ENCODE measurements at places on chromosomes 3 and 15.

GRCh38 chr3:65411367-65411766, 627.4 kb downstream of the MAGI1 start:
- DNase-seq = no peak

- DNase-seq = no peak
These were observed 408.5 kb downstream of the ERC2 start for GRCh38 chr3:56059731-56060130.

DNA sequence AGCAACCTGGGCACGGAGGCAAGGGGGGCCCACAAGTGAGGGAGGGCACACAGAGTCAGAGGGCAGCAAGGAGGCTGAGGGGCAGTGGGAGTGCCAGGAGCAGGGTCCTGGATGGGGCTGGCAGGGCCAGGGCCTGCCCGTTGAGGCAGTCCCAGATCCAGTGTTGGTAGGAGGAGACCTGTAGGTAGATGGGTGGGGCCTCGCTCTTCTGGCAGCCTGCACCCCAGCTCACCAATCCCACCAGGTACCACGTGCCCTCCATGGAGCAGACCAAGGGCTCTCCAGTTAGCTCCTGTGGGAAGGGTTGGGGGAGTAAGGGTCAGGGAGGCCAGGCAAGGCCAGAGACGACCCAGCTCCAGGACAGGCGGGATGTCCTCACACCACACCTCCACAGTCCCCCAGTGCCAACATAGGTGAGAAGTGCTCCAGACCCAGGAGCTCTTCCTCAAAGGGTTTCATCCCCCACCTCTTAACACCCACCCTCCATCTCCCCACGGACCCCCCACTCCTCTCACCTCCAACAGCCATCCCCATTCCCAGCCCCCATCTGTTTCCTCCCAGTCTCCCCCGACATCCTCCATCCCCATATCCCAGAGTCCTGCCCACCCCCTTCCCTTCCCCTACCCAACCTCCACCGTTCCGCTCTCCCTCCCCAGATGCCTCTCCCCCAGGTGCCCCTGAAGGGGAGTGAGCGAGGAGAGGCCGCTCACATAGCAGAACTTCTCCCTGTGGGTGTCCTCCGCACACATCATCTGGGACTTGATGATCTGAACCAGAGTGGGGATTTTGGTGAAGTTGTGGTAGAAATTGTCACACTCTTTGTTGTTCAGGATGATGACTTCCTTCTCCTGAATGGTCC, 5.2 kb downstream of the PRSS50 start:
- no peak for DNase-seq

- DNase-seq = no peak
These were observed 133.0 kb upstream of the NECTIN3 start for GRCh38 chr3:110938629-110939028.

DNA sequence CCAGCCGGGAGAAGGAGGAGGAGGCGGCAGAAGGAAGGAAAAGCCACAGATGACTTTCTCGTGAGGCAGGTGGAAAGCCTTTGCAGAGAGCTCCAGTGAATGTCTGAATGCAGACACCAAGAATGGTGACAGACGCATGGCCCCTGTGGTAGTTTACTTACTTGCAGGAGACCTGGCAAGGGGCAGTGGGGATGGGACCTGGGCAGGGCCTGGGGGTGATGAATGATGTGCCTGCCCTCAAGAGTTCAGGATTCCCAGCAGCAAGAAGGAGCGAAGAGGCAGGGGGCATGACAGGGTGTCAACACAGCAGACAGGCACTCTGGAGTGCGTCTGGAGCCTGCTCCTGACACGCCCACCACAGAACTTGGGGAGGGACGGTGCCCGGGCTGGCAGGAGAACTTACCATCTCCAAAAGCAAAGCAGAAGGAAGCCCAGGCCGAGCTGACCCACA, 260.5 kb upstream of the LYSMD4 start:
- no peak for DNase-seq

DNA sequence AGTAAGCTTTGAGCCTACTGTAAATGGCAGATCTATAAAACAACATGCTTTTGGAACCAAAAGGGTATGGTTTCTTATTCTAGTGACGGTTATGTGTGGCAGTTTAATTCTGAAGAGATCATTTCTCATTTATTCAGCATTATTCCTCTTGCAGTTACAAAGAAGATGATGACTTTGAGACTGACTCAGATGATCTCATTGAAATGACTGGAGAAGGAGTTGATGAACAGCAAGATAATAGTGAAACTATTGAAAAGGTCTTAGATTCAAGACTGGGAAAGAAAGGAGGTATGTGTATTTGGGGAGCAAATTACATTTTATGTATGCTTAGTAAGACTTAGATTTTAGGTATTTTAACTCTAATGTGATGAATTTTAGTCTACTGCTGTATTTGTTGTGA, 41.5 kb downstream of the CHD2 start:
- DNase-seq = no peak

DNA sequence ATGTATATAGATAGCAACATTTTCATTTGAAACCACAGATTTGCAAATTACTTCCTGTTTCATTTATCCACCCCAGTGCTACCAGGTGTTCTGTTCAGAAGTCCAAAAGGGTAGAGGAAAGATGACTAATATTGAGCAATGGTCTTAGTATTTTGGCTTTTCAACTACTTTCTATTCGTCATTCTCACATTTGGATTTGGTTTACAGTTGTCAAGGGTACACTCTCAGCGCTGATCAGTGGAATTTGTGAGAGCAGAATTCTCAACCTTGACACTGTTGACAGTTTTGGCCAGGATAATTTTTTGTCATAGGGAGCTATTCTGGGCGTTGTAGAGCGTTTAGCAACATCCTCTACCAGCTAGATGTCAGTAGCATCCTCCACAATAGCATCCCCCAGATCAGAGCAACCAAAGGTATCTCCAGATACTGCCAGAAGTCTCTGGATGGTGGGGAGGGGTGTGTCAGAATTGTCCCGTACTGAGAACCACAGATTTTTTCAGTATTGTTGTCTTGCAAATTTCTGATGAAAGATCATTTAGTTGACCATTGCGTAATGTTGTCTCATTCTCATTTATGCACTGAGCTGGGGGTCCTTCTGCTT, 4.2 kb downstream of the HMCES start:
- DNase-seq = no peak

- no peak for DNase-seq
These were observed 41.4 kb upstream of the SPRED1 start for GRCh38 chr15:38211249-38211648.

- DNase-seq = no peak
These were observed 79.3 kb downstream of the EEFSEC start for GRCh38 chr3:128232376-128233178.

GRCh38 chr3:14803101-14803980, 15.4 kb upstream of the FGD5 start:
- DNase-seq = no peak

DNA sequence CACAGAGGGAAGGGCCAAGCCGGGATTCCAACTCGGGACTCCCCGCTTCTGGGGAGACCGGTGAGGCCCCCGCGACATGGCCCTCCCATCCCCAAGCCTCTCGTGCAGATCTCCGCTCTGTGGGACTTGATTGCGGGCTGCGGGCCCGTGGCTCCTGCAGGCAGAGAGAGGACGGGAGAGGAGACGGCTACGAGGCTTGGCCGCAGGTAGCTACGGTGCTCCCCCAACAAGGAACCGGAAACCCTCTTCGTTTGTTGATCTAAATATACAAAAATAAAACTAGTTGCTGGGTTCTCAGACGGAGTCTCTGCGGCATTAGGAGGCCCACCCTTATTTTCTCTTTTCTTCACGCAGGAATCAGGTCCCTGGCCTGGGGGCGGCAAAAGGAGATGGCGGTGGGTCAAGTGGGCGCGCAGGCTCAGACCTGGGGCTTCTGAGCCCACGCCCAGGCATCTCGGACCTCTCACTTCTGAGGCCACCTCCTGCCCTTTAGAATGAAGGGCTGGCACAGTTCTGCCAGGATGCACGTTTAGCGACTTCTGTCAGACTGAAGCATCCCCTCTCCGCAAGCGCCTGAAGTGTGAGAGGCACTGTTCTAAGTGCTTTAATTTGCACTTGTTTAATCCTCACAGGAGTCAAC, 10.9 kb downstream of the GNB5 start:
- no peak for DNase-seq

GRCh38 chr15:66952756-66953522, 112.5 kb upstream of the SMAD3 start:
- no peak for DNase-seq

DNA sequence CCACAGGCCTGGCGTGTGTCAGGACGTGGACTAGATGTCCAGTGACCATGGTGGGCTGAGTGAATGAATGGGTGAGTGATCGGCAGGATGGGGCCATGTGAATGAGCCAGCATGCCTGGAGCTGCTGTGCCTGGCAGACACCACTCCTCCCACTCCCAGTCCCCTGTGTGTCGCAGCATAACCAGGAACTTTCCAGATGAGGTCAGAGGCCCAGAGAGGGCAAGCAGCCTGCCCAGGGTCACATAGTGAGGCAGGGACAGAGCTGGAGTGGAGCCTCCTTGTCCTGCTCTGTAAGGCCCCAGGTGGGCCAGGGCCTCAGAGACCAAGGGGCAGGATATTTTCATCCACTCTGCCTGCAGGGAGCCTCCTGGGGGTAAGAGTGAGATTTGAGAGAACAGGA, 6.4 kb downstream of the IQSEC1 start:
- DNase-seq = no peak

DNA sequence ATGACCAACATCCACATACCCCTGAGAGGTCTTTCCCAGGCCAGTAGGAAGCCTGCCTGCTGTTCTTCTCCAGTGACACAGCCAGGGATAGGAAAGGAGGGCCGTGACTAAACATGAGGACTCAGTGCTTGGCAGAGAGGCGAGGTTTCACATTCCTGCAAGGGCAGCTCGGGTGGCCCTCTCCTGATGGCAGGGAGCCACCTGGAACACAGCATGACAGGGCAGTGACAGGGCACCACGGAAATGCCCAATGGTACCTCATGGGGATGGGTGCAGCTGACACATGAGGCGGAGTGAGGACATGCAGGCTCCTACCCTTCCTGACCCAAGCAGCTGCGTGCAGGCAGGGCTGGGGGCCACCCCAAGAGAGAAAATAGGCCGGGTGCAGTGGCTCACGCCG, 7.4 kb upstream of the TGM5 start:
- DNase-seq = no peak

GRCh38 chr3:66554178-66554577, 53.4 kb upstream of the LRIG1 start:
- DNase-seq = no peak

DNA sequence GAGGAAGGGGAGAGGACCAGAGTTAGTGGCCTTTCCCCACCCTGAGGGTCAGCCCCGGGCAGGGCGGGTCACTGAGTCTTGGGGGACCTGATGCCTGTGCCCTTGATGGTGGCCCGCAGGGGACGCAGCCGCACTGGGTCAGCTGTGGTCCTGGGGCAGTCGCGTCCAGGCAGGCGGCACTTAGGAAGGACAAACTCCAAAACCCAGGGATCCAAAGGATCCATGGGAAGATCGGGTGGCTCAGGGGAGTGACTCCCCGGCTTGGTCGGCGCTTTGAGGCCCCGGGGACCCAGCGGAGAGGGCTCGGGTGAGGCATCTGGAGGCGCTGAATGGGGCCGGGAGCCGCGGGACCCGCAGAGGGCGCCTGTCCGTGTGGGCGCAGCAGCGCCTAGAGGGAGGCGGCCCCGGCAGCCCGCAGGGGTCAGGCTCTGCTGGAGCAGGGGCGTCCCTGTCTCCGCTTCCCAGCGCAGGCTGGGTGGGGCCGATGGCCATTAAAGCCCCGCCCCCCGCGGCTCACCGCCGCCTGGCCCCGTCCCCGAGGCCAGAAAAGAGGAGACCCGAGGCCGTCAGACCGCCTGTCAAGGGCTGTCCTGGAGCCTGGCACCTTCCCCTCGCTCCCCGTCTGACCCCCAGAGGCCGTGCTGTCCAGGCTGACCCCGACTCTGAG, 17.5 kb downstream of the CIDEC start:
- no peak for DNase-seq

DNA sequence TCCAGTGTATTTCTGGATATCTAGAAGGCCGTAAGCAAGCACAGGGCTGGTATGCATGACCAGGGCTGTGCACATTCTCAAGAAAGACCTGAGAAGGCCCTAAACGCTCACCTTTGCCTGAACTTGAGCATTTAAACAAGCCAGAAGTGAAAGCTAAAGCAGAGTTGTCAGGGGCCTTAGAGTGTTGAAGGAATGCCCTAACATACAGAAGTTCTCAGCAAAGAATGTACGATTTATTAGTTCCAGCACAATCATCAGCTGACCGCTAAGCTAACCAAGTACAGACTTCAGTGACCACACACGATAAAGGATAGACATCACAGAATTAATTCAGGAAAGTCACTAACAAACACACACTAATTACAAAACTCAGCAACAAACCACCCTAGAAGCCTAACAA, 8.7 kb downstream of the HLTF start:
- DNase-seq = no peak

DNA sequence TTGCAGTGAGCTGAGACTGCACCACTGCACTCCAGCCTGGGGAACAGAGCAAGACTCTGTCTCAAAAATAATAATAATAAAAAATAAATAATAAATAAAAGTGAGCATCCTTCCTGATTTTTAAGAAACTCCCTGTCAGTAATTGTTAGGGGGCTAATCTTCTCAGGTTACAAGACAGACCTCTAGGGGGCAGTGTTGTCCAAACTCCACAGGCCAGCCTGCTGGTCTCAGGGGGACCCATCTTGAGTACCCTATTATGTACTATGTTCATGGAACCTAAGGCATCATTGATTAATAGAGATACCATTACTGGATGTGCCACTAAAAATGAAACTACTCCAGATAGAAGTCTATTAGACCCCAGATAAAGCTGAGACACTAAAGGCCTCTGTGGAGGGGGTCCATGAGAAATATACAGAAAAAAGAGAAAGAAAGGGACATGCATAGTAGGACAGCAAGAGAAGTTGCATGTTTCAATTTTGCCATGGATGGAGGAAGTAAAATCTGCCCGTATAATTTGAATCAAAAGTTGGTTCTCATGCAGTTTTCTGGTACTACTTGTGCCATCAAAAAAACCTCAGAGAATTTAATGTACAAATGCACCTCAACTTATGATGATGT, 85.5 kb upstream of the CDV3 start:
- DNase-seq = peak; percentile 30

GRCh38 chr3:175679568-175679967, 820.4 kb downstream of the NAALADL2 start:
- no peak for DNase-seq

DNA sequence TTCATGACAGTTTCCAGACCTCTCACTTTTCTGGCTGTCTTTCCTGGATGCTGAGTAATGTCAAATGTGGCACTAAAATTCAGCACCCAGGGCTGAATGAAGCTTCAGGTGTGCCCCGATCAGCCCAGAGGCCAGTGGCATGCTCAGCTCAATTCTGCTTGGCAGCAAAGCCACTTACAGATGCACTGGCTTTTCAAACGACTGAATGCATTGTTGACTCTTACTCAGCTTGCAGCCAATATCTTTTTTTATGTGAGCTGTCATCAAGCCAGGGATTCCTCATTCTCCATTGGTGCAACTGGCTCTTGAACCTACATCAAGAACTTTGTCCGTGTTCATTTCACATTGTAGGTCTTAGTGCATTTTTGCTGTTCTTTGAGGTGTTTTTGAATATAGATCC, 60.7 kb downstream of the ZDHHC19 start:
- no peak for DNase-seq

- no peak for DNase-seq
These were observed 55.2 kb downstream of the OSTN start for GRCh38 chr3:191254098-191254873.
